ENCODE measurements at places on chromosomes 16 and 17.

- peak; percentile 49 for DNase-seq
Observed at GRCh38 chr17:41835800-41836549, at the start of gene NT5C3B. Gene NT5C3B (minus strand): TSS chr17:41836232. CDS start chr17:41836193, 39 bp downstream.

DNA sequence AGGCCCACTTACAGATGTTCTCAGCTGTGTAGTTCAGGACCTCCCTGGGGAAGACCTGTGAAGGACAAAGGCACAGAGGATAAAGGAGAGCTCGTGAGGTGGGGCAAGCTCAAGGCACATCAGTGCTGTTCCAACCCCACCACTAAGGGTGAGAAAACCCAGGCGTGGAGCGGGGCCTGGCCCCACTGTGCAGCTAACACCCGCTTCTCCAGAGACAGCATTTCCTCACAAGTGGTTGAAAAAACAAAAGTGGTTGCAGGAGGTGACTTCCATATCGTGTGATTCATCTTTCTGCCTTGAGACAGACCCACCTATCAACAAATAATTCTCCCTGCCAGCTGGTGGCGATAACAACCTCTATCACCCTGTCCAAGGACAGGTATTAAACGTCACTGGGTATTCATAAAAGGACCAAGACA lies 30.0 kb downstream of the SNN start:
- no peak for DNase-seq

- DNase-seq, result no peak
Observed at GRCh38 chr17:40529991-40530390, 28.6 kb upstream of the TNS4 start.

GRCh38 chr16:30533748-30534367 lies 800 bp downstream of the ZNF747 start:
- DNase-seq, result no peak

DNA sequence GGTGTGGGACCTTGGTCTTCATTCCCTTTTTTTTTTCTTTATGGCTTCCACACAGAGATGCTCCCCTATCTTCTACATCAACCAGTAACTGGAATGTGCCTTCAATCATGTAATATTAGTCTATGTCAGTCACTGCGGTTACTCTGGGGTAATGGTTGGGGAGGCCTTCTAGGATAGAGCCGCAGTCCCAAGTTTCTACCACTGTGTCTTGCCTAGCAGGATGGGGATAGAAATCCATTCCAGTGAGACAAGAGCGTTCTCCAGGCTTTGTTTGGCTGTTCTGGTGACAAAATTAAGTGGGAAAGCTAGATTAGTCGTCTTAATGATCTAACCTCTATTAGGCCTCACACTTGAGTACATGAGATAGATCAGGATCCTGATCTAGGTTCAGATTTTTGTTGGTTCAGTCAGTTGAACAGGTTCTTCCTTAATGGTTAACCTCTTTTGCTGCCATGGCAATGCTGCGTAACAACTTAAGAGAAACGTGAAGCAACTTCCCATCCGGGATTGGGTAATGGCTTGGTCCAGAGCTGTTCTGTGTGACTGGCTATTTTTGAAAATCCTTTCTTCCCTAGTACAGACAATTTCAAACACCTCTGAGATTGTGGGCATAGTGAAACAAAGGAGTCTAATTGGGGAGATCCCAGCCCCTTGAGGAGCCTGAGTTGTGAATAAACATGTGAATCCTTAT lies 8.7 kb downstream of the MSL1 start:
- no peak for DNase-seq

DNA sequence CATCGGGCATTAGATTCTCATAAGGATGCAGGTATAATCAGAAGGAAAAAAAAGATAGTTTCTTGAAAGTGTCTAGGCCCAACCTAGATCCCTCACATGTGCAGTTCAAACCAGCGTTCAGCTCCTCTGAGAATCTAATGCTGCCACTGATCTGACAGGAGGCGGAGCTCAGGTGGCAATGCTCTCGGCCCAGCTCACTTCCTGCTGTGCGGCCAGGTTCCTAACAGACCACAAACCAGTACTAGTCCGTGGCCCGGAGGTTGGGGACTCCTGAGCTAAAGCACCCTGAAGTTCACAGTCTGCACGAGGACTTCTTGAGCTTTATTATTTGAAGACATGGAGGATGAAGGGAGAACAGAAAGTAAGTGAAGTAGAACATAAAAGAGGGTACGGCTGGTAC lies 16.8 kb downstream of the SMCR8 start:
- DNase-seq, result no peak

GRCh38 chr17:11622492-11622891 lies 24.2 kb downstream of the DNAH9 start:
- no peak for DNase-seq

- DNase-seq, result peak; percentile 95
Observed at GRCh38 chr17:78822552-78822951, 18.1 kb downstream of the USP36 start.

- no peak for DNase-seq
Observed at GRCh38 chr17:81995463-81996231, 18.2 kb downstream of the ASPSCR1 start.
